ENCODE measurements at places on chromosomes 6 and 20.

GRCh38 chr6:7124636-7125035 is 16.9 kb downstream of the RREB1 start:
- H3K36me3 ChIP-seq = no peaks in the 10 kb centered on the region
- H3K27me3 ChIP-seq = no peaks in the 10 kb centered on the region
- H3K4me3 ChIP-seq = no peak overlapping the region
- H3K4me1 ChIP-seq = no peaks in the 10 kb centered on the region
- DNase-seq = no peak

DNA sequence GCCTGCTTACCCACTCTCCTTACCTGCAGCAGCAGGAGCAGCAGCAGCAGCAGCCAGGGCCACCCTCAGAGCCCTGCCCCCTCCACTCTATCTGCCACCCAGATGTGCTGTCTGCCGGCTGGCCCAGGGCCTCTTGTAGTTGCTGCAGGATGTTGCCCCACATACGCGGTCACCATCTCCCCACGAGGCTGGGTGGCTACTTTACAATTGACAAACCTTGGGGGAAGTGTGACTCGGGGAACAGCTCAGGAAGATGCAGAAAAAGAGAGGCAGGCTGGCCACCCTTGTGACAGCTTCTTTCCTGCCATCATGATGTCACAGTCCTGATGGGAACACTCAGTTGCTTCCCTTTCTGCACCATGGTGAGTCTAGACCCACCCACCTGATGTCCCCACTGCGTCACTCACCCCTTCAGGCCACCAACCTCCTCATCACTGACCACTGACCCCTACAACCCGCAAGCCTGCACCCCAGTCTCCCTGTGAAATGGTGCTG is 14.5 kb downstream of the TREM1 start:
- H3K27ac ChIP-seq = no peak overlapping the region
- no peak for DNase-seq
- no peaks in the 10 kb centered on the region for H3K4me1 ChIP-seq
- no peak overlapping the region for H3K4me3 ChIP-seq
- peaks cover 36% of the 10 kb centered on the region for H3K27me3 ChIP-seq

DNA sequence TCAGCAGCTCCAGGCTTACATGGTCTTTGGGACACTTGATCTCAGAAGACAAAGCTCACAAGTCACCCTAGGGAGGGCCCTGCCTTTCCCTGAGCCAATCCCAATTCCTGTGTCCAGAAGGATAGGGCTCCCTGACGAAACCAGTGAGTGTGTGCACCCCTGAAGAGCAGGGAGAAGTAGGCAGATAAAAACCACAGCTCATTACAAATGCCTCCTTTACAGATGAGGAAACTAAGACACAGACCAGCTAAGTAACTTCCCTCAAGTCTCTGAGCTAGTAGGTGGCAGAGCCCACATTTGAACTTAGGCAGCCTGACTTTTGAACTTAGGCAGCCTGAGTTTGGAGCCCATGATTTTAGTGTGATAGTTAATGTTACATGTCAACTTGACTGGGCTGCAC is 6.7 kb upstream of the ZFAND3 start:
- H3K36me3 ChIP-seq = no peaks in the 10 kb centered on the region
- no peaks in the 10 kb centered on the region for H3K27me3 ChIP-seq
- no peak for DNase-seq
- H3K4me1 ChIP-seq = peaks cover 19% of the 10 kb centered on the region
- no peak overlapping the region for H3K27ac ChIP-seq

DNA sequence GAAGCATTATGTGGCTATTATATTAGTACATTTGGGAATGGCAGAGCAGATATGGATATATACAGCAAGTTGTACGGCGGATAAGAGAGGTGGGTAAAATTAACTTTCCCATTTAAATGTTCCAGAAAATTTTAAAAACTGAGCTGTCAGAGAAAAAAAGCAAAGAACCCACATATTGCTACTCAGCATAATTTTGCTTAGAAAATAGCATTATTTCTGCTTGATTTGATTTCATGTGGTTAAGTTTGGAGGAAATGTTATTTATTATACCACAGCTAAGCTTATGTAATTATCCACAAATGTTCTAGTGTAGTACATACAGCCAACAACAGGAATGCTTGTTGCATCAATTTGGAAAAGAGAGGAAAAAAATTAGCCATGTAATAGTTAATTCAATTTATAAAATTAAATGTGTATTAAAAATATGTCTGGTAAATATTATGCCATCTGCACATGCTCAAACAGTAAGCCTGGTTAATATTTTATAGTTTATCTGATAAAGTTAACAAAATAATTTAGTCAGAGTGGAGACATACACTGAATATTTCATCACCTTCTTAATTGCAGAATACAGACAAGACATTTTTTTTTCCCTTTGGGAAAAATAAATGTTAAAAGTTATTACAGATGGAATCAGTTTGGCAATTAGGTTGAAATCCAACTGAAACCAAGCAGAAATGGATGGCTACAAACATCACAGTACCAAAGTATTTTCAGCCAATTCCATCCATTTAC is 172.1 kb upstream of the ID4 start:
- H3K27me3 ChIP-seq = no peaks in the 10 kb centered on the region
- no peaks in the 10 kb centered on the region for H3K4me1 ChIP-seq
- no peak for DNase-seq
- no peak overlapping the region for H3K27ac ChIP-seq

DNA sequence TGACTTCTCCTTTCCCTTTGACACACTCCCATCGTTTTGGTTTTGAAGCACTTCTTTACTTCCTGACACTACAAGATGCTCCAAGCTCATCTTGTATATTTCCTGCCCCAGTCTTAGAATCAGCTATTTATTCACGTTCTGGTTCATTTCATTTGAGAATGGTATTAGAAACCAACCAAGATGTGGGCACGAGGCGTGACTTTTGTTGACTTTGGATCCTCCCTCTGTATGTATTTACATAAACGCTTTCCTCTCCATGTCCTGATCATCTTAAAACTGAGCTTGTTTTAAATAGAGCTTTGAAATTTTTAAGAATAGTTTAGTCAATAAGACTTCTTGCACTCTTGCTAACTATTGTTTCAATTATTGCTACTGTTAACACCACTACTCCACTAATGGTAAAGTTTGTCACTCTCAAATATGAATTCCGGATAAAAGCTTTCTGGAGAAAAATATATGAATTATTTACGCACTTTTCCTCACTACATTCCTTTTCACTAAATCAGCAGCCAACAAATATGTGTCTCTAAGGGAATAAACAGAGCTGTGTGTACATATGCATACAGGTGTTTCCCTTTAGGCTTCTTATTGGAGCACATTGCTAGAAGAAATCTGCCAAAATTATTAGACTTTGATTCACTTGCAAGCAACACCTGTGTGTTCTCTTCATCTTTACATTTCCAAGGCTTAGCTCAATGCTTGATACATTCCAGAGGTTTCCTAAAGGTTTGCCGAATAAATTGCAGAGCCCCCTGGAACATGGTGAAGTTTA is 77.3 kb upstream of the TMEM244 start:
- H3K27me3 ChIP-seq = no peaks in the 10 kb centered on the region
- DNase-seq = no peak
- no peaks in the 10 kb centered on the region for H3K36me3 ChIP-seq
- H3K4me1 ChIP-seq = no peaks in the 10 kb centered on the region
- no peak overlapping the region for H3K27ac ChIP-seq

GRCh38 chr6:51684603-51685002 is 402.8 kb downstream of the PKHD1 start:
- H3K27me3 ChIP-seq = no peaks in the 10 kb centered on the region
- DNase-seq = no peak
- no peak overlapping the region for H3K4me3 ChIP-seq
- no peak overlapping the region for H3K27ac ChIP-seq
- H3K4me1 ChIP-seq = no peaks in the 10 kb centered on the region

GRCh38 chr6:142945049-142945445 is at the start of gene HIVEP2:
TSS of gene HIVEP2 (minus strand) at chr6:142945176. CDS start at chr6:142774738, 170,438 bp downstream.
- H3K36me3 ChIP-seq = no peaks in the 10 kb centered on the region
- H3K27ac ChIP-seq = peak within 1 kb of the TSS; percentile 90
- peak within 1 kb of the TSS; percentile 89 for H3K4me3 ChIP-seq

GRCh38 chr6:80592436-80592835 is 486.0 kb downstream of the BCKDHB start:
- H3K27me3 ChIP-seq = no peaks in the 10 kb centered on the region
- no peak for DNase-seq
- H3K36me3 ChIP-seq = no peaks in the 10 kb centered on the region
- no peak overlapping the region for H3K4me3 ChIP-seq
- H3K4me1 ChIP-seq = no peaks in the 10 kb centered on the region
- no peak overlapping the region for H3K27ac ChIP-seq

Data from PC-9 (cell line).